ENCODE measurements at places on chromosomes 13 and 19.

DNA sequence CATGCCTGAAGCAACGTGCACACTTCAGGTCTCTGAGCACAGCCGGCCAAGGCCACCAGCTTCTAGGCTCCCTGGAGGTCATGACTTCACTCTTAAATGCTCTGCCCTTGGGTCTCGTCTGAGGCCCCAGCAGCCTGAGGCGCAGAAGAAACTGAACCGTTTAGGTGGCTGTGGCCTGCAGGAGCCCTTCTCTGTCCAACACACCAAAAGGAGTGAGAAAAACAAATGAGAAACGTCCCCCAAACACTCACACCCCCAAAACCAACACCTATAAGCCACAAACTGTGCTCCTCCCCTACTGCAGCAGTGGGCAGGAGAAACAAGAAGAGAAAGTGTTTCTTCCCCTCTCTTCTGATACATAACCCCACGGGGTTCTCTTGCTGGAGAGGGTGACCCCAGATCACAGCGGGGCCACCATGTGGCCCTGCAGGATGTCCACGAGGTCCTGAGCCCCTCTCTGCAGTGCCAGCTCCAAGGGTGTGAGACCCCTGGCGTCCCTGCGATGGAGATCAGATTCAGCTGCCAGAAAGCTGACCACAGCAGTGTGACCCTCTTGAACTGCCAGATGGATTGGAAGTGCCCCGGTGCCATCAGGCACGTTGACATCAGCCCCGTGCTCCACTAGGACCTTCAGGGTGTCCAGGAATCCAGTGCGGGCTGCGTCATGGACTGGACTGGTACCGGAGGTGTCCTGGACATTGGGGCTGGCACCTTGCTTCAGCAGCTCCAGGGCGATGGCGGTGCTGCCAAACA is 1.0 kb upstream of the KRI1 start:
- DNase-seq, result no peak

DNA sequence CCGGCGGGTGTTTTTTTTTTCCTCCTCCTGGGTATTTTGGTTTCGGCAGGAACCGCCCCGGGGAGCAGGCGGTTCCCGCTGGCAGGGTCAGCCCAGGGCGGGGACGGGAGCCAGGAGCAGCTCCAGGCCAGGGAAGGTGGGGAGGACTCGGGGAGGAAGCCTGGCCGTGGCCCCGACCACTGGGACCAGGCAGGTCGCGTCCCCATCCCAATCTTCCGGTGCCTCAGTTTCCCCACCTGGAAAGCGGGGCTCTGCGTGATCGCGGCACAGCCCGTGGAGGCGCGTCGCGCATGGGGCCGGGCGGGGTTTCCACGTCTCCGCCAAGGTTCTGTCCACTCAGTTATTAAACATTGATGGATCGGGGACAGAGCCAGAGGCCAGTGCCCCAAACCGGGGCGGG is 34.8 kb downstream of the IL12RB1 start:
- no peak for DNase-seq

GRCh38 chr19:37507167-37507464 is 377 bp downstream of the ZNF793 start:
- DNase-seq, result no peak

DNA sequence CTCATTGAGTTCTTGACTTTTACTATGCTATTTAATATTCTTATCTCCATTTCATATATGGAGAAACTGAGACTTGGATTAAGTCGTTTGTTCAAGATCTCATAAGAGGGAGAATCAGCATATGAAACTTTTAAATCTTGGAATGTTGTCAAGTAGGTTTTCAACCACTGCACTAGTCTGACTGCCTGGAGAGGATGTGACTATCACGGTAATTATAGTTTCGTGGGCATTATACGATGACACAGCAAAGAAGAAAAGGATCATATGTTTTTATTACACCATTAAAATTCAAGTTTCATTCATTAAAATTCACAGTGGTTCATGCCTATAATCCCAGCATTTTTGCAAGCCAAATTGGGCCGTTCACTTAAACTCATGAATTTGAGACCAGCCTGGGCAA is 555.2 kb downstream of the SLITRK1 start:
- no peak for DNase-seq

- DNase-seq, result no peak
Observed at GRCh38 chr13:88937384-88937783, 1266.2 kb downstream of the SLITRK5 start.

- DNase-seq, result no peak
Observed at GRCh38 chr13:67228031-67228430, 2.1 kb downstream of the PCDH9 start.

DNA sequence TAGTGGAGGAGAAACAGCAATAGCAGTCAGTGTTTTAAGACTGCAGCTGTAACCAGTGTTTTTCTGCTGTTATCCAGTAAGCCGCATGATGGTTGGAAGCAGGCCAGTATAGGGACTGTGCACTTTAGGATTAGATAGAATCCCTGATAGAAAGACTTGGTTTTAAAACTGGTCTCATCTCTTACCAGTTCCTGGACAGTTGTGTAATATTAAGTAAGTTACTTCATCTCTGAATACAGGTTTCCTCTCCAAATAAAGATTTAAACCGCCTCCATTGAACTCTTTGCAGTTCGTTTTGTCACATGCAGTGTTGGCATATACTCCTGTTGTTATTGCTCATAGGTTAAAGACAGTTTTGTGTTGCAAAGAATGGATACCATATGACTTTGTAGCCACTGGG is 25.6 kb downstream of the URI1 start:
- DNase-seq, result peak; percentile 53

GRCh38 chr19:38683393-38684077 is 36.1 kb downstream of the ACTN4 start:
- peak; percentile 88 for DNase-seq

- DNase-seq, result no peak
Observed at GRCh38 chr13:47647001-47647400, 354.1 kb downstream of the SUCLA2 start.

DNA sequence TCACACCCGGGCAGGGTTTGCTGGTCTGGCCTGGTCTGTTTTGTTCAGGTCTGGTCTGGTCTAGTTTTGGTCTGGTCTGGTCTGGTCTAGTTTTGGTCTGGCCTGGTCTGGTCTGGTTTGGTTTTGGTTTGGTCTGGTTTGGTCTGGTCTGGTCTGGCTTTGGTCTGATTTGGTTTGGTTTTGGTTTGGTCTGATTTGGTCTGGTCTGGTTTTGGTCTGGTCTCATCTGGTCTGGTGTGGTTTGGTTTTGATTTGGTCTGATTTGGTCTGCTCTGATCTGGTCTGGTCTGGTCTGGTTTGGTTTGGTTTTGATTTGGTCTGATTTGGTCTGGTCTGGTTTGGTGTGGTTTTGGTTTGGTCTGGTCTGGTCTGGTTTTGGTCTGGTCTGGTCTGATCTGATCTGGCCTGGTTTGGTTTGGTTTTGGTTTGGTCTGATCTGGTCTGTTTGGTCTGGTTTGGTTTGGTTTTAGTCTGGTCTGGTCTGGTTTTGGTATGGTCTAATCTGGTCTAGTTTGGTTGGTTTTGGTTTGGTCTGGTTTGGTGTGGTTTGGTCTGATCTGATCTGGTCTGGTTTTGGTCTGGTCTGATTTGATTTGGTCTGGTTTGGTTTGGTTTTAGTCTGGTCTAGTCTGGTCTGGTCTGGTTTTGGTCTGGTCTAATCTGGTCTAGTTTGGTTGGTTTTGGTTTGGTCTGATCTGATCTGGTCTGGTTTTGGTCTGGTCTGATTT is 14.4 kb upstream of the F2RL3 start:
- DNase-seq, result no peak

DNA sequence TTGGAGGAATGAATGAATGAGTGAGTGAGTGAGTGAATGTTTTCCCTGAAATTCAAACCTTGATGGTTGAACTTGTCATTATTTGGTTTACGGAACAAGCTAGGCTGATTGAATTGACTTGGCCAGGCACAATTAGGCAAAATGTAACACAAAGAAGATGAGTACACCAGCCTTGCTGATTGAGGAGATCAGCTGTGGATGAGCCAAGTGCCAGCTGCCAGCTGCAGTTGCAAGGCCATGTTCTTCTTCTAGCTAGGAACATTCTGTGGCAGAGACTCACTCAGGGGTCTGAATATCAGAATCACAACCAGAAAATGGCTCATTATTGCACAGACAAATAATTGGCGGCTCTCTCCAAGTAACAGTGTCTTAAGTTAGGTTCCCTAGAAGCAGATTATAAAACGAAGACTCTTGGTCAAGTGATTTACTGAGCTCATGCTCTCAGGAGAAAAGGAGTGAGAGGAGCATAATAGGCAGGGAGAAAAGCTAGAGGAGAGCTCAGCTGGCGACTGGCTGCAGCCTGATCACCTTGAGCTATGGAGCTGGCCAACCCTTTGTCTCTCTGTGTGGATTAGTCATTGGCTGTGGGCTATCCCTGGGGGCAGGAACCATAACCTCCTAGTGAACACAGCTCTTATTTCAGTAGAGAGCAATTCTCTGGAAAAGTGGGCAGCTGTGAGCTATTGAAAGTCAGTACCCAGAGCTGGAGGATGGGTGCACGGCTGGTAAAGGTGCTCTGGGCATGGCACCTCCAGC is 225.3 kb upstream of the SERP2 start:
- peak; percentile 36 for DNase-seq

DNA sequence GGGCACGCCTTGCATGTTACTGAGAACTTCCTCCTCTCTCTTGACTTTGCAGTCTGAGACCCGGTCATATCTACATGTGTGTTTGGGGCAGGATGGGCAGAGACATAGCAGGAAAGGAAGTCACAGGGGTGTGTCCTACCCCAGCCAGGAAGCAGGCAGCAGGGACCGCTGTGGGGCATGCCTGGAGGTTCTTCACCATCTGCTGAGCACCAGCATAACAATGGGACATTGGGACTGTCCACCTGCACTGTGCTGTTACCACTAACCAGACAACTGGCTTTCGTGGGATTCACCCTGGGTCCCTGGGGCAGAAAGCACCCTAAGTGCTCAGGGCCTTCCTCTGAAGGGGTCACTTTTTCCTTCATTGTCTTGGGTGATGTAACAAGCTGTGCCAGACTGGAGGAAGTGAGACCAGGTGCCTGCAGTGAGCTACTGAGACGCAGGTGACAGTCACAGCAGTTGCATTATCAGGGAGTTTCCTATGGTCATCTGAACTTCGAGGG is 2.6 kb upstream of the HAUS5 start:
- no peak for DNase-seq

GRCh38 chr13:35210261-35210660 is 266.2 kb downstream of the MAB21L1 start:
- peak; percentile 45 for DNase-seq

GRCh38 chr13:113457510-113457909 is 4.2 kb upstream of the ADPRHL1 start:
- no peak for DNase-seq

- DNase-seq, result no peak
Observed at GRCh38 chr19:41845001-41845050, at the start of gene DMRTC2. TSS of gene DMRTC2 (plus strand) at chr19:41845042. CDS start at chr19:41847429, 2,387 bp downstream.

DNA sequence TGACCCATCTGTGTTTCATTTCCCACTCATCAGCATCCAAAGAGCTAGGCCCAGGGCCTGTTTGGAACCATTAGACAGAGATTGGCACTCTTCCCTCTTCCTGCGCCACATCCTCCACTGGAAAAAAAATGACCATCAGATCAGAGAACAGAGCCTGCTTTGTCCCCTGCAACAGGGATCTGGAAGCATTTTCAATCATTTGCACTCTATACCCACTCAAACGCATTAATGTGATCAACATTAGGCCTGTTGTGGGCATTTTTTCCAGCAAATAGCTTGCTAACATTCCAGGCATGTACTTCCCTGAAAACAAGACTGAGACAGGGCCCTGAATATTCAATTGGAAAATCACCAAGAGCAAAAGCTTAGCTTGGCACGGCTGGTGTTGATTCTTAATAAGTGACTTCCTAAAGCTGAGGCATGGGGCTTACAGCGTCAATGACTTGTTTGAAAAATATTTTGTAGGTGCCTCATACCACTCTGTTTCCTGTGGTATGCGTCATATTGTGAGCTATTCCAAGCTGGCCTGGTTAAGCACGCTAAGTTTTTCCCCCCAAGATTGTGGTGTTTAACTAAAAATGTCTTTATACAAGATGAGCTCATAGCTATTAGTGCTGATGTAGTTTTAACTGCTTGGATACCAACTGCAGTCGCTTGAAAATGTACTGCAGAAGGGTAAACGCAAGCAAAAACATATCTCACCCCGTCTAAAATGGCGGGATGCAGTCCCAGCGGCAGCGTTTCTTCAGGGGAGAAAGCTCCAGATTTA is 404.4 kb downstream of the SPRY2 start:
- peak; percentile 100 for DNase-seq

DNA sequence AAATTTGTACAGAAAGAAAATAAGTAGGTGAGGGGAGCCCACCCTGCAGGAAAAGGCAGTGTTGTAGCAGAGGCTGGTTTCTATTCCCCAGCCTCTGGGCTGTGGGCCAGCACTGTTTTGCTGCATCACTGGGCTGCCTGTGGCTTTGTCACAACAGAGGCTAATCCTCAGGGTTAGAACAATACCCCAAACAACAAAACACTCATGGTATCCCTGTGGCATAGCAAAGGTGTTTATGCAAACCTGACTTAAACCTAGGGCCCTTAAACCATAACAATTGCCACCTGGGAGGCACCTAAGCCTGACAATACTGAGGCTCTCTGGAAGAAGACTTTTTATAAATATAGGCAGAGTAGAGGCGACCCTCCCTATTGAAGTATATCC is 314.7 kb downstream of the OLFM4 start:
- DNase-seq, result no peak

GRCh38 chr13:36362914-36363313 is 16.7 kb upstream of the SPART start:
- DNase-seq, result no peak

DNA sequence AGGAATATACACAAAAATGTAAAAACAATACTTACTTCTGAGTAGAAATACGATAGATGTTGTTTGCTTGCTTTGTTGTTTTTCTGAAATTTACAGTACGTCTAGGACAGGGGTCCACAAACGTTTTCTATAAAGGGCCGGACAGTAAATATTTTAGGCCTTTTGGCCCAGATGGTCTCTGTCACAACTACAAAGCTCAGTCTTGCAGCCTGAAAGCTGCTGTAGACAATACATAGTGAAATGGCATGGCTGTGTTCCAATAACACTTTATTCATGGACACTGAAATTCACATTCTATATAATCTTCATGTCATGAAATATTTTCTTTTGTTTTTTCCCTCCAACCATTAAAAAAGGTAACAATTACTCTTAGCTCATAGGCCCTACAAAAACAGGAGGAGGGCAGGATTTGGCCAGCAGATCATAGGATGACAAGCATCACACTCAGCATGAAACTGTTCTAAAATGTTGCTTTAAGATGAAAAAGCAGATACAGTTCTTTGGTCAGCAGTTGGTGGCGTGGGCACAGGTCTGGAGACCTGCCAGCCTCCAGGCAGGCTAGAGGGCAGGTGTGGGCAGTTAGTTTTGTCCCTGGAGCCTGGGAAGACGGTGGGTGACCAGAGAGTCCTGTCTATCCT is at the start of gene EDDM13:
EDDM13 (plus strand) TSS at position 588 of the 638 bp plus-strand sequence. CDS start 87 bp downstream, outside the sequence.
- no peak for DNase-seq

GRCh38 chr13:98913741-98914140 is 64.1 kb downstream of the DOCK9 start:
- DNase-seq, result no peak

GRCh38 chr19:14478113-14478545 is 3.0 kb upstream of the PTGER1 start:
- no peak for DNase-seq

DNA sequence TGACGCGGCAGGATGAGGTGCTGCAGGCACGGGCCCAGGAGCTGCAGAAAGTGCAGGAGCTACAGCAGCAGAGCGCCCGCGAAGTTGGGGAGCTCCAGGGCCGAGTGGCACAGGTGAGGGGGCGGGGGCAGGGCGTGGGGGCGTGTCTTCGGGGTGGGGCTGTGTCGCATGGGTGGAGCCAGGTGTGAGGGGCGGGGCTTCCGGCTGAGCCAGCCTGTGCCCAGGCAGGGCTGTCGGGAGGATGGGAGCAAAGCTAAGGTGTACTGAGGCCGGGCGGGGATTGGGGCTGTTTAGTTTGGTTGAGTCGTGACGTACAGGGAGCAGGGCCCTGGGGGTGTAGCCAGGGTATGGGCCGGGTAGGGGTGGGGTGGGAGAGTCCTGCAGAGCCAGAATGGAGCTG is 62.3 kb downstream of the KCNC3 start:
- no peak for DNase-seq
